GOT3 (cell line): ENCODE measurements at places on chromosomes 5 and 9.

GRCh38 chr5:110354311-110354710 lies 372.2 kb downstream of the TMEM232 start:
- no peak for DNase-seq

GRCh38 chr5:76602094-76602726 lies 21.0 kb downstream of the F2RL2 start:
- no peak for DNase-seq

GRCh38 chr5:141760193-141760592 lies 78.2 kb upstream of the ARAP3 start:
- DNase-seq: no peak

- no peak for DNase-seq
Measured at GRCh38 chr5:133883916-133884315, 84.5 kb downstream of the C5orf15 start.

DNA sequence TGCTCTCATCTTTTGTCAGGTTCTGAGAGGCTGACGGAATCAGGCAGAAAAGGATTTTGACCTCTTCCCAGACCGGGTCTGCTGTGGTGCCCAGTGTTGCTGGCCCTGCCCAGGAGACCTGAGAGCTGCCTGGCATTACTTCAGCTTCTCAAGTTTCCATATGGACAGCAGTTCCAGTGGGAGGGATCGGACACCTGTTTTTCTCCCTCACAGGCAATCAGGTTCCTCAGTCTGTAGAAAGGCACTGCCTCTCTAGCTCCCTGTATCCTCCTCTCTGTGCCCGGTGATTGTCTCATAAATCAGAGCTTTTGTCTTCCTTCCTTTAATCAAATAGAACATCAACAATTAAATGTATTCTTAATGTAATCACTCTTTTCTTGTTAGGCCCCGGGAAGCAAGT lies 198.7 kb downstream of the SEMA6A start:
- no peak for DNase-seq

- DNase-seq: no peak
Measured at GRCh38 chr5:65970481-65971367, 44.3 kb downstream of the ERBIN start.
